Posterior cingulate gyrus (tissue), 11 donors: ENCODE measurements at places on chromosomes 12 and 14.

- no peak for DNase-seq
These were observed 107.7 kb upstream of the FKBP4 start for GRCh38 chr12:2687058-2687457.

DNA sequence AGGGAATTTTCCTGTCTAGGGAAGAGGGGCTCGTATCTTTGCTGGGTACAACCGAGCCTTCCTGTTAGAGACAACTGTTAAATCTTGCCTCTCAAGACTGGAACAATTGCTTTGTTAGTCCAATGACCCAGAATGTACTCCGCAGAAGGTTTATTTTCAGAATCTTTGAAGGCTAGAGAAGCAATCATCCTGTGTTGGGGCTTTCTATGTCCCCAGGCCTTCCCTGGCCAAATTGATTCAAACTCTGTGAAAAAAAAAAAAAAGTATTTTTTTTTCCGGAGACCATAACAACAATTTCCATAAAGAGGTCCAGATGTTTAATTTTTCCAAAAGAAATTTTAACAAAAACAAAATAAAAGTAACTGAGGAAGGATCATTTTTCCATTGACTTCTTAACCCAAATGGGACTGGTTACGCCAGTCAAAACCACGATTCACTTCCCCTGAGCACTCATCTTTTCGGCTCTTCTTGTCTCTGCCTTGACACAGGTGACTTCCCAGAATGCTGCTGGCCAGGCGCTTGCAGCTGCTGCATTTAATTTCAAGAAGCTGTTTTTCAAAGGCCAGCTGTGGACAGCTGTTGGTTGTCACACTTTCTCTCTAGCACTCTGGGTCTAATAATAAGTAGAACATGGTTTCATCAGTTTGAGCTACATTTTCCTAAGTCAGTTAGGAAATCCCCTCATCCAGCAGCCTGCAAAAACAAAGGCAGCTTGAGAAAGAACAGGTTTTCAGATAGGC lies 81.6 kb upstream of the MANSC4 start:
- no peak for DNase-seq

- no peak for DNase-seq
These were observed 256.8 kb downstream of the PCNX1 start for GRCh38 chr14:71163842-71164629.

DNA sequence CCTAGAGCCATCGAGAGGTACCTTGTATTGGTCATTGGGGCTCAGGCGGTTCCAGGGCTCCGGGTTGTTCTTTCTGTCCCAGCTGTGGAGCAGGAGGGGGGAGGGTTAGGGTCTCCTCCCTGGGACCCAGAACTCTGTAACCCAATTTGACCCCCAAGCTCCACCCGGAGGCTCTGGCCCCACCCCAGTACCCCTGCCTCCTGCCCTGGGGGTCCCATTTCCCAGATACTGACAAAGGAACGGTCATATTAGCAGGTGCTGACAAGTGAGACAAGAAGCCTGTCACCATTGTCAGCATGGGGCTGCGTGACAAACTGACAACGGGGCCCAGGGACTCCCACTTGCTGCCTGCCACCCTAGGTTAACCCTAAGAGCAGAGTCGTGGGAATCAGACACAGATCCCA lies 6.2 kb downstream of the SHMT2 start:
- no peak for DNase-seq

- DNase-seq = no peak
These were observed 162.9 kb downstream of the PCNX1 start for GRCh38 chr14:71070169-71070568.

GRCh38 chr12:67362526-67362925 lies 93.4 kb downstream of the CAND1 start:
- DNase-seq = no peak

- DNase-seq = no peak
These were observed 1.4 kb upstream of the RDH5 start for GRCh38 chr12:55718624-55719275.
